Activated T-helper 9 cell treated with anti-CD3 and anti-CD28 coated beads, Interleukin-2, amount 50 U/mL, for 16 hours (primary cell): ENCODE measurements at places on chromosomes 4 and X.

DNA sequence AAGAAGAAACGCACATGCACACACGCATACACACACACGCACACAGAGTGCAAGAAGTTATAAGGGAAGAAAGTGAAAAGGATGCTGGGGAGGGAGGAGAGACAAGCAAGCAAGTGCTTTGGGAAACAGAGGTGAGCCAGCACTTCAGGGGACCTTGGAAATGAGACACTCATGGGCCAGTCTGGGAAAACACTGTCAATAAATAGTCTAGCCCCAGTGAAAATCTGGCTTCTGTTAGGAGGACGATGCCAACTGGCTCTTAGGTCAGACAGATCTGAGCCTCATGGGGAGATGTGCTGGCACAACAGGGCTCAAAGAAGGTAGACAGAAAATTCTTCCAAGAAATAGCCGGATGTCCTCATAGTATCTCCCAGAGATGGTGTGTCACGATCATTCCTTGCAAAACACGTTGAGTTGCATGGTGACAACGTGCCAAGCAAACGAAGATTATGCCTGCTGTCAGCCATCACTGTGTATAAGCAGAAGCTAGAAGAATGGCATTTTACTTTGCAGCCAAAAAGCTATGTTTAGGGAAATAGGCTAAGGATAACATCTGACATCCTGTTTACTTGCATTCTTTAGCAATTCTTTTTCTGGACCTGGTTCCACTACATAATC is 557 bp upstream of the ARHGEF6 start:
- no peak for DNase-seq

DNA sequence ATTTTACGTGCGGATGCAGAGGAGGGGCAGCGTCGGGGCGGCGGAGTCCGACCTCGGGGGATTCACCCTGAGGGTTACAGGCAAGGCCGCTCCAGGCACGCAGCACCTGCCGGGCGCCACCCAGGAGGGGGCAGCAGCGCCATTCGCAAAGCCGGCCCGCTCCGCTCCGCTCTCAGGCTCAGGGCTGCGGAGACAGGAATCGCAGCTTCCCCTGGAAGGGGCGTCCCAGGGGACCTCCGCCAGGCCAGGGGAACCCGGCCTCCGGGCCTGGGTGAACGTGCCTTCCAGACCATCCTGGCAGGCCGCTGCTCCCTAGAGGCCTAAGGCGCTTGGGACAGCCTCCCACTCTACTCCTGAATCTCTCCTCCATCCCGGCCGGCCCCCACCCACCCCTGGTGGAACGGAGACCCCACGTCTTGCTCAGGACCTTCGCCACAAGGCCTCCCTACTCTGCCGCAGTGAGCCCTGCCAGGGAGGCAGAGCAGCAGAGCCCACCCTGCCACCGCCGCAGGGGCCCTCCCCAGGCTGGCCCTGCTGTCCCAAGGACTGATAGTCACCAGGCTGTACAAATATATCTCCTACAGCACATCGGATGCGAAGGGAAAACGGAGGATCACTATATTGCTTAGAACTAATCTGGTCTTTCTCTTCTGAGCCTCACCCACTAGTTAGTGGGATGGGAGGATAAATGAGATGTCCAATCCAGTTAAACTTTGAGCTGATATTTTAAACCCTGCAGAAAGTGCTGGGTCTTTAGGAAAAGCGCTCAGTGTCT is 115.0 kb downstream of the SMIM20 start:
- DNase-seq = peak; percentile 58

- DNase-seq = no peak
Observed at GRCh38 chr4:7722766-7723387, 216.8 kb downstream of the AFAP1 start.

- no peak for DNase-seq
Observed at GRCh38 chrX:123986377-123986776, 24.9 kb downstream of the STAG2 start.

GRCh38 chr4:65071564-65071963 is 598.7 kb downstream of the EPHA5 start:
- DNase-seq = no peak

DNA sequence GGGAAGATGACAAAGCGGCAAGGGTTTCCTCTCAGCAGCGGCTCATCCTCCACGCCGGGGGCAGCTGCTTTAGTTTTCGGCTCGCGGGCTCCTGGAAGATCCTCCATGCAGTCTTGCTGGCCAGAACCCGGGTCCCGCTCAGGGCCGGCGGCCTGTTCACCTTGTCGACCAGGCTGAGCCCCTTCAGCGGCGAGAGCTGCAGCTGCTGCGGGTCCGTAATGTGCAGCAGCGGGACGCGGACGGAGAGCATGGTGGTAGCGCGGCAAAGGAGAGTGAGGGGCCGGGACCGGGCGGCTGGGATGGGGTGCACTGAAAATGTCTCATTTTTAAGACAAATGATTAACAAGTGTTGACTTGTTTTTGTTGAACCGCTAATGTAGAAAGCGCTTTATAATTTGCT is 33.2 kb downstream of the EFHC2 start:
- no peak for DNase-seq

DNA sequence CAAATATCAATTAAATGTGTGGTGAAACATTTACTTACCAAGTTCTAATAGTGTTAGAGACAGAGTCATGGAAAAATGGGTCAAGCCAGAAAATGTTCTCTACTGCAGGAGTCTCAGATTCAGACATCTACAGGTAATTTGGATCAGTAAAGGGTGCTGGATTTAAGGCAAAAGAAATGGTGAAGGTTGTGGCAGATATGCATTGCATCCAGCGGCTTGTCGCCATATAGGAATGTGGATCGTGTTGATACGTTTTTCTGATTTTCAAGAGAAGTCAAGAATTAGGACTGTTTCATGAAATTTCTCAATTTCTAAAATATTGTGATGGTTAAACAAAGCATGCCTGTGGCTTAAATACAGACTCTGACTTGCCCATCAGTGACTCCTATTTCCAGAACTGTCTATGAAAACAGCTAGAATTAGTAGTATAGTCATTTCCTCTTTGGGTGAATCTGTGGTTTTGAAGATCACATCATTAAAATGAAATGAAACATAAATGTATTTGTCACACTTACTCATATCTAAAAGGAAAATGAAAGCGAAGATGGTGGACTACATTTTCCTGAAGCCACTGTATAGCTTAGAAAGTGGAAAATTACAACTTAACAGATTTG is 110.1 kb upstream of the VEGFC start:
- no peak for DNase-seq

- DNase-seq = no peak
Observed at GRCh38 chrX:34197946-34198345, 65.8 kb upstream of the FAM47A start.

GRCh38 chr4:77954690-77955089 is 92.1 kb downstream of the MRPL1 start:
- DNase-seq = no peak

DNA sequence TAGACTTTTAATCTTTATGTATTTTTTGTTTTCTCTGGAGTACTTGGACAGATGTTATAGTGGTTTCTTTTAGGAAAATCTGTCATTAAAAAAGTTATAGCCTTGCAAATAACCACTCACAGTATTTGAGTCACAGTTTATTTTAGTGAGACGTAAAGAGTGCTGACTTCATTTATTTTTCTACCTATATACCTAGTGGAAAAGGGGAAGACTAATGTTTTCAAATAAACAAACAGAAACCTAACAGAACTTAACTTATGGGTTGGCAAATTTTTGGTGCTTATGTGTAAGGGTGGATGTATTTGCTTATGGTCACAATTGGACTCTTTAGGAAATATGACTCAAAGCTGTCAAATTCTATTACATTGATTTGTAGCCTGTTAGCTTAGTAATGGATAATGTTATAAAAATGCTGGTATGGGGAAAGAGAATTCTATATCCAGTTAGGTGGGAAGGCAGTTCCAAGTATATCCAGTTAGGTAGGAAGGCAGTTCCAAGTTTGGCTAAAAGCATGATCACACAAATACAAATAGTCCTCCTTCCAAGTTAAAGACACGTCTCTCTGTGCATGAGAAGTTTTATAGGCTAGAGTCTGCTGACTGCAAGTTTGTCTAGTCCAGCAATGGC is 61.9 kb downstream of the SLC9A6 start:
- DNase-seq = no peak

DNA sequence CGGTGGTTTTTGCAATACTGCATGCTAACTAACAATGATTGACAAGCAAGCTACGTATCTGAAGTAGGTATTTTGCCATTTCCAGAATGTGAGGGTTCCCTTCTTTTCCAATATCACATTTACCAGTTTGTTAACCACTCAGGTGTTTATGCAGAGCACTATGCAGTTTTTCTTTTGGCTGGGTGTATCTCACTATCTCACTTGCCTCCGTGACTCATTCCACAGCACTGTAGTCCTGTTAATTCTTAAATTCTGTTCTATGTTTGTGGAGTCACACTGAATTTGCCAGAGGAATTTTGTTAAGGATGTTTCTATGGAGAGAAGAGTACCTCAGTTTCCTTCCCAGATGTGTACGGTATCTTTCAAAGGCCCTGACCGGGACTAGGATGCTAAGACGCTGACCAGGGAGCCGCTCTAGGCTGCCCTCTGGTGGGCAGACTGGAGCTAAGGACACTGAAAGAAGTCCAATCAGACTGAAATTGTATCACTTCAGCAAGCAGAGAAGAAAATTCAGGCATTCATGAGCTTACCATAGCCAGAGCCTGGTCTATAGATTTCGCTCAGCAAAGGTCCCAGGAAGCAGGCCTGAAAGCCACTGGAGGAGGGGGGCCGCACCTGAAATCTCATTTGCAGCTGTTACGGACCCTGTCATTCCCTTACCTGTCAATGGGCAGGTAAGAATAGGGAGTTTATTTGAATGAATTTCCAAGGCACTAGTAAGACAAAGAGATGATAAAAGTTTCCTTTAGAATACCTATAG is 388.4 kb upstream of the SPOCK3 start:
- no peak for DNase-seq

DNA sequence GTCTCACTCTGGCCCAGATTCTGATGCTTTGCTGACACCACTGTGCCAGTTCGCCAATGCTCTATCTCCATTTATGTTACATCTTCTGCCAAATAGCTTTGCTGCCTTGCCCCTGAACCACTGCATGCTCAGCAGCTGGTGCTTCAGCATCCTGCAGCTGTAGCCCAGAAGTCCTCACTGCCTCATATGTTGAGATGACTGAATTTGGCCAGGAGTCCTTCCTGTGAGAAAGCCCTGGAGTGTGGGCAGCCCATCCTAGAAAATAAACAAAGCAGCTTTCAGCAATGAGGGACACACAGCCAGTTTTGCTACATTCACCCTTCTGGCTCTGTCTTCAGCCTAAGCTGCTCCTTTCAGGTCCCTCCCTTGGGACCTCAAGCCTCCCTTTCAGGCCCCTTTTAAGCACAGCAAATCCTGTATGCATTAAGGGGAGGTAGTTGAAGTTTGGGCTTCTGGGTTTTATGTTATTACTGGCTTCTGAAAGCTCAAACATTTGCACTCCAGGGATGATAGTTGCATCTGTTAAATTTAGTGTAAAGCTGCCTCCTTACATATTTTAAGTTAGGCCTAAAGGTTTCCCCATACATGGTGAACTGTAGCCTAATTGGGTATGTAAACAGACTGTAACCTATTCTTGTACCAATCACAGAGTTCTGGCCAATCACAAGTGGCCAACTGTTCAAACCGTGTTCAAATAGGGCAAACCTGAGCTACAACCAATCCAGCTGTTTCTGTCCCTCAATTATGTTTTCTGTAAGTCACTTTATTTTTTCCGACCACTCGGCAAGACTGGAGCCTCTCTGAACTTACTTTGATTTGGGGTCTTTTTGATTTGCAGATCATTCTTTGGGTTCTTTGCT is 2.1 kb upstream of the TMEM165 start:
- no peak for DNase-seq

DNA sequence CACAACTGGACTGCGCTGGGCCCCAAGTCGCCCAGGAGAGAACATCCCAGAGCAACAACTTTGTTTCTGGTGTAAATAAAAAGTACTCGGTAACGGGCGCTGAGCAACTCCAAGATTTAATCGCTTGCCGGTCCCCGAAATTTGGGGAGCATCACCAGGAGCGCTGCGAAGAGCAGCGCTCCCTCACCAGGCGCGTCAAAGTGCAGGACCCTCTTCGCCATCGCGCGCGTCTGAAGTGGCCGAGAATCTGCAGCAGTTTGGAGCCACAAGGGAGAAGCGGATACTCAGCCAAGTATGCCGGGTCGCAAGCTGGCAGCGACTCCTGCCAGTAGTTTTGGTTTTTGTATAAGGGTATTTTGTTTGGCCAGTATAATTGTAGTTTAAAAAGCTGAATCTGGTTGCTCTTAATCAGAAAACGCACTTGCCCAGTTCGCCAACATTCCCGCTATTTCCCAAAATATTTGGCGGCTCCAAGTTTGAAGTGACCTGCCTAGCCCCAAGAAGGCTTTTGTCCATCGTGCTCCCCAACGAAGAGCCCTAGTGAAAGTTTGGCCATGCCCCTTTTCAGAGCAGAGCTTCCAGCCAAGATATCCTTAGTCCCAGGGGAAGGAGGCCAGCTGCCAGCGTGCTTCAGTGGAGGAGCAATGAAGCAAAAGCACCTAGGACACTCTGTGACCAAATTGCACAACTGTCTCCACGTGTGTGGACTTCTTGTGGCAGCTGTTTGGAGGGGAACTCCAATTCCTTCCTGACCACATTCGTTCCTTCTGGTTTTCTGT is 557 bp upstream of the KDR start:
- no peak for DNase-seq

DNA sequence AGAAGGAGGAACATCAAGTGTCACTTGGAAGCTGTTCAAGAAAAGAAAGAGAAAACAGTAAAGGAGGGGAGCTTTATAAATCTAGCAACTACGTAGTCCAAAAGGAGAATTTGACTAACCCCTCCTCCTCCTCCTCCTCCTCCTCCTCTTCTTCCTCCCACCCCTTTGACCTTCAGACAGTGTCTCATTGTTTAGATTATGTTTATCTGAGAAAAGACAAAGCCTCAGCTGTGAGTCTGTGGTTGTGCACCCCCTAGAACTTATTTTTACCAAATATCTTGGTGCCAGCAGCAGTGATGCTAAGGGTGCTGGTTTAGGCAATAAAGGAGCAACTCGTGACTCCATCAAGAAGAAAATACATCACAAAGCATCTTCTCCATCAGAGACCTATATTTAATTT is 68.9 kb upstream of the BMP2K start:
- DNase-seq = no peak

DNA sequence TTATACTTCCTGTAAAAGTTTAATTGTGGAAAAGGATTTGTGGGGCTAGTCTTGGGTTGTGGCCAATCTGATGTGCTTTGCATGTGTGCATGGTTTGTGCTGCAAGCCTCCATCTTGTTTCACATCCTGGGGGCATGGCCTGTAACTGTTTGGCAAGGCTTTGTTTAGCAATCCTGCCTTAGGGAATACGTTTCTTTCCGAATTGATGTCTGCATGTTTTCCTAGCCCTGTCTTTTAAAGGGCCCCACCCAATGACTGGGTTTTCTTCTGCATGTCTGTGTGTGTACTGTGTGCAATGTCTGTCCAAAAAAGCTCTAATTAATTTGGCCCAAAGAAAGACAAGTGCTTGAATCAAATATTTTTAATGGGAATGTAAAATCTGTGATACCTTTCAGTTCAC is 74.6 kb upstream of the MID1IP1 start:
- DNase-seq = no peak

DNA sequence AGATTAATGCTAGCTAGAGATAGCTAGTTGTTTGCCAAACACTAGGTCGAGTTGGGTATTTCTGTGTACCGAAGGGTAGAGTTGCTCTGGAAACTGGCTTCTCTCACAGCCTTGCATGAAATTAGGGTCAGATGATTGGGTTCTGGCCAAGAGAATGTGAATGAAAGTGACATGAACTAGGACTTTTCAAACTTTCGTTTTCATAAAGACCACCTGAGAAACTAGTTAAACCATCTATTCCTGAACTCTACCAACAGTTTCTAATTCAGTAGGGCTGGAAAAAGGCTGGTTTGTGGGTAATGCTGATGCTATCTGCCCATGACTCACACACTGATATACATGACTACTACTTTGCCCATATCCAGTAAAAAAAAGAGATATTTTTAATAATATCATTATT is 157.6 kb downstream of the GASK1B start:
- no peak for DNase-seq
